NCI-H187 treated with DMSO at 0.1 percent for 48 hours (cell line): ENCODE measurements at places on chromosomes 7 and 10.

DNA sequence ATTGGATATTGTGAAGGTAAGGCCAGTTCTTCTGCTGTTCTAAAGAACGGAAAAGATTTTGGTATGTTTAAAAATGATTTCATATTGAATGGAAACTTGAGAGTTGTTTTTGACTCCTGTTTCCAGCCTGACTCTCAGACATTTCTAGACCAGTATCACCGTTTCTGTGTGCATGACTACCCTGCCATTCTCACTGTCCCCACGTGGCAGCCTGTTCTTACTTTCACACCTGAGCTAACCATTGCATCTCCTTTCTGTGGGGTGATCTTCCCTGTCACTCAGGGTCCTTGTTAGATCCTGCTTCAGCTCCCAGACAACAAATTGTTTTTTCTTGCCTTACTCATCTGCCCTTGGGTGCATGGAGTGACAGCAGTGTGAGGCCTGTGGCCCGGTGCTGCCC lies 38.9 kb downstream of the GLRX3 start:
- no peak for DNase-seq

GRCh38 chr10:87670586-87670985 lies 10.9 kb downstream of the PAPSS2 start:
- DNase-seq: no peak

DNA sequence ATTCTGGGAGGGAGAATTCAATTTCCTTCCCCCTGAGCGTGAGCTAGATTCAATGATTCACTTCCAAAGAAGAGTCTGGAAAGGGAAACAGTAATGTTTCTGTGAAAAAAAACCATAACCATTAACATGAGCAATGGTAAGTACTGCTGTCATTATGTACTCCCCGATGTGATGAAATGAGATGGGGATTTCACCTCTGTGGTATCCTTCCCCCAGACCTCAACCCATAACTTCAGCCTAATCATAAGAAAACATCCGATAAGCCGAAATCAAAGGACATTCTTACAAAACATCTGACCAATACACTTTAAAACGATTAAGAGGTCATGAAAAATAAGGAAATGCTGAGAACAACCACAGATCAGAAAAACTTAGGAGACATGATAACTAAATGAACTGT lies 27.2 kb downstream of the EZH2 start:
- no peak for DNase-seq

- DNase-seq: no peak
Observed at GRCh38 chr7:55063061-55063460, 44.2 kb downstream of the EGFR start.

DNA sequence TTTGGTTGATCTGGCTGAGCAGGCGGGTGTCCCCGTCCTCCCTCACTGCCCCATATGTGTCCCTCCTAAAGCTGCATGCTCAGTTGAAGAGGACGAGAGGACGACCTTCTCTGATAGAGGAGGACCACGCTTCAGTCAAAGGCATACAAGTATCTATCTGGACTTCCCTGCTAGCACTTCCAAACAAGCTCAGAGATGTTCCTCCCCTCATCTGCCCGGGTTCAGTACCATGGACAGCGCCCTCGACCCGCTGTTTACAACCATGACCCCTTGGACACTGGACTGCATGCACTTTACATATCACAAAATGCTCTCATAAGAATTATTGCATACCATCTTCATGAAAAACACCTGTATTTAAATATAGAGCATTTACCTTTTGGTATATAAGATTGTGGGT lies 26.9 kb upstream of the TRIM56 start:
- DNase-seq: no peak

DNA sequence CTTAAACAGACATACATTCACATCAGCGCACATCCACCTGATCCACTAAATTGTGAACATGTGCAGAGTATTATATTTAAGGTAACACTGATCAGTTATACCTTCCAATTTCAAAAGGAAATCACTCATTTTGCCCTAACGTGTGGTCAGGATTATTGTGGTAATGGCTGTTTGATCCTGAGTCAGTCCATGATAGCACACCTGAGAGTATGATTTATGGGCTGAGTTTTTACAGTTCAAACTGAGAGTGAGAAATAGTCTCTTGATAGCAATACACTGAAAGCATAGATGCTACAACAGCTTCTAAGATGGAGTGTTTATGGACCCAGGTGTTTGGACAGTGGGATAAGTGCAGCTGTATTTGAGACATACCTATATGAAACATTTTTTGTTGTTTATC lies 96.7 kb downstream of the KIF20B start:
- DNase-seq: no peak

- no peak for DNase-seq
Observed at GRCh38 chr7:16055263-16055976, 365.9 kb downstream of the CRPPA start.

GRCh38 chr10:97399843-97400545 lies 1.1 kb downstream of the RRP12 start:
- no peak for DNase-seq

DNA sequence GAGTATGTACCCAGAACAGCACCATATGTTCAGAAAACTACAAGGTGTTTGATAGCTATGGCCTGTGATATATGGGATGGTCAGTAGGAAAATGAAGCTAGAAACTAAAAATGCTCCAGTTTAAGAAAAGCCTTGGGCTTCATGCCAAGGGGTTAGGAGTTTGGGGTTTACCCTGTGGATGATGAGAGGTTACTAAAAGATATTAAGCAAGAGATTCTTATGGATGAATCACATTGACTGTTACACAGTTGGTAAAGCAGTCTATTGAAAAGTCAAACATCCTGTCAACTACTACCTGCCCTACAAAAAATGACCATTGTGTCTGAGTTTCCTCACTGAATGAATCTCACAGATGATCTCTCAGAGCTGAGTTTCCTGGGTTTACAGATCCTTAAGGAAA lies 166.2 kb upstream of the INHBA start:
- DNase-seq: no peak

- DNase-seq: no peak
Observed at GRCh38 chr10:86190291-86190690, 176.3 kb downstream of the GRID1 start.
